Uterus (tissue), 4 donors: ENCODE measurements at places on chromosomes 7 and 10. TPM values are rescaled to one million over a fixed set of nuclear protein-coding genes. Genes with fewer than 3 reads are reported as not detected.

The SFTPA2 gene
- total RNA-seq = not detected

GRCh38 chr7:145644426-145645134, 472.0 kb upstream of the CNTNAP2 start:
- no peak for DNase-seq

DNA sequence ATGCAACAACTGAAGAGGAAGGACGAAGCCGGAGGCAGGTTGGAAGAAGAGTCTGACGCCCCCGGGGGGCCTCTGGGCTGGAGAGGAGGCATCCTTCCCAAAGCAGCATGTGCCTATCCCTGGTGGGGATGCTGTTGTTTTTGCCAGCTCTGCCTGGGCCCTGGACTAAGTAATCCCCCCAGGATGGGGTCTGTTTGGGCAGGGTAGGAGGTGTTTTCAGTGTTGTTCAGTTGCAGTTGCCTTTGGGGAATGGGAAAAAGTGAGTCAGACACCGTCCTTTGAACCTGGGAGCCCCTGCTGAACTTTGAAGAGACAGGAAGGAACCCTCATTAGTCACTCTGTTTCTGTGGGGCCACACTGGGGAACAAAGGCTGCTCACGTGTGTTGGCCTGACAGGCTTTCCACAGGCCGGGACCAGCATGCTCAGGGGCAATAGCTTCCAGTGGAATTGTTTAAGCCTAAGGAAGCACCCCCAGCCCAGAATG, 35.2 kb upstream of the GDF10 start:
- no peak for DNase-seq

GRCh38 chr10:70381471-70382421, 679 bp downstream of the LRRC20 start:
- peak; percentile 33 for DNase-seq

The XRCC2 gene
- 0.37 TPM for total RNA-seq

DNA sequence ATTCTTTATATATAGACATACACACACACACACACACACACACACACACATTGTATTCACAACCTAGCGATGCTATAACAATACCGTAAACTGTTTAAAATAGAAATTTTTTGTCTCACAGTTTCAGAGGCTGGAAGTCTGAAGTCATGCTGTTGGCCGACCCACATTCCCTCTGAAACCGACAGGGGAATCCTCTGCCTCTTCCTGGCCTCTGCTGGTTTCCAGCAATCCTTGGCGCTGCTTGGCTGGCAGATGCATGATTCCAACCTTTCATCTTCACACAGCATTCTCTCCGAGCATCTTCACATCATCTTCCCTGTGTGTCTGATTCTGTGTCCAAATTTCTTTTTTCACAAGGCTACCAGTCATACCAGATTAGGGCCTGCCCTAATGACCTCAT, 94.8 kb downstream of the CCDC71L start:
- no peak for DNase-seq

The GIMAP5 gene
- total RNA-seq = 22.6 TPM

DNA sequence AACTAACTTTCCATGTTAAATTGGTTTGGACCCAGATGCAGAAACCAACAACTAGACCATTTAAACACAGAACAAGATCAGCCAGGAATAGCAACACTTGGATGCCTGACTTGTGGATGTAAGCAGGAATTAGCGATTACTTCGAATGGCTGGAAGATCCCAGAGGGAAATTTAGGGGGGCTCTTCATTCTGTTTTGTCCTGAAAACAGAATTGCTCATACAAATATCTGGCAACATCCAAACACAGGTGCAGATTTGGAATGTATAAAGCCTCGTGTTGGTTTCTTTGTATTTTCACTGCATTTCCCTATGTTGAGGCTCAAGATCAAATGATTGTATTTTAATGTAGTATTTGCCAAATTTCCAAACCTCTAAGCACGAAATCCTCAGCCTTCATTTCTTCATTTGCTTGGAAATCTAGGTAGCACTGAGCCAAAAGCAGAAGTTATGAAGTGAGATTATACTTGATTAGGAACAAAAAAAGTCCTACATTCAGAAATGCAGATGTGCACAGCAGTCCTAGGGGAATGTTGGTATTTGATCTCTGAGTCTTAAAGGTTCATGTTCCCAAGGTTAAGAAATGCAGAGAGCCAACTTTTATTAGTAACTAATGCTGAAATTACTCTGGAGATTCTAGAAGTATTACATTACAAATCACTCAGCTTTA, 248.7 kb upstream of the TCF7L2 start:
- DNase-seq = no peak

The KCP gene
- not detected for total RNA-seq

GRCh38 chr7:155533827-155534690, 12.3 kb downstream of the CNPY1 start:
- DNase-seq = no peak

The WDR86 gene
- total RNA-seq = 3.2 TPM

DNA sequence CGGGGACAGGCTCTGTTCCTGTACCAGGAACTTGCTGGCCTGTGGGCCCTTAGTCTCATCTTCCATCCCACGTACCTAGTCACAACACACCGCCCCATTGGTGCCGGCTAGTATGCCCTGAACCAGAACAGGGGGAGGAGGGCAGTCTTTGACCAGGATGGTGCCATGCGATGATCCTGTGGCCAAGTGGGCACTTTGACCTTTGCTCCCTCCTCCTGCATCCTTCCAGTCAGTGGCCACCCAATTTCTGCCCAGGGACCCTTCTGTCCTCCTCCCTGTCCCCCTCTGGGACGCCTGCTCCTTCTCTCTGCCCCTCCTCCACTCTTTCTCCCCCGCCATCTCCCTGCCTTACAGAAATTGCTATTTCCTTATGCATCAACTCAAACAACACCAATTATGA, 126.3 kb upstream of the CHST15 start:
- no peak for DNase-seq

GRCh38 chr7:40822861-40823260, 688.1 kb downstream of the SUGCT start:
- no peak for DNase-seq

- no peak for DNase-seq
These were observed 722.2 kb downstream of the PARD3 start for GRCh38 chr10:34092891-34093290.

GRCh38 chr7:143411976-143412708, 3.5 kb upstream of the EPHA1 start:
- no peak for DNase-seq

The LAMB1 gene
- total RNA-seq = 87.9 TPM

The MKX gene
- total RNA-seq = 7.6 TPM

DNA sequence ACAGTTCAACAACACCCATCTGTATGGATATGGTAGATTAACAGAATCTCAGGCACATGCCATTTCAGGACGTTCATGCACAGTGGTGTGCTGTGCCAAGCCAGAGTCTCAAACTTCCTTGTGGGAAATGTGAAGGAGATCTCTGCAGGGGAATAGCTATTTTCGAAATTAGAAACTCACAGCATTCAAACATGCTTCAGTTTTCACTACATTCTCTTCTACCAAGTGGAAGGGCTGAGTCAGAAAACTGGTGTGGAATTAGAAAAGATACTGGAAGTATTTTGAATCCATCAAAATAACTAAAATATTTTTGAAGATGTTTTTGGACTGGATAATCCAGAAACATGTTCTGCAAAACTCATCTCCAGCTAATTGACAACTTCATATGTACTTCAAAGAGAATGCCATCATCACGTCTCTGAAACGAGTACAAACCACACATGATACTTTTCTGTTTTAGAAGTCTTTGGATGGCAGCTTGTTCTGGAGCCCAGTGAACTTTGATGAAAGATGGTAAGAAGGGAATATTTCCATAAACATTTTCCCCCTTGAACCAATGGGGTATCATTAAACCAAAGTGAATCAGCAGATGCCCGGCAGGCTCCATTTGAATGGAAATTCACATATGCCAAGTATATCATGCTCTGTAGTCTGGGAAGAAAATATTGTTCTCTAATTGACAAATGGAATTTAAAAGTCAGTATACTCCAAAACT, 616.3 kb upstream of the IGFBP3 start:
- no peak for DNase-seq

The TMEM178B gene
- not detected for total RNA-seq

- no peak for DNase-seq
These were observed 66.1 kb upstream of the JCAD start for GRCh38 chr10:30125496-30125895.

DNA sequence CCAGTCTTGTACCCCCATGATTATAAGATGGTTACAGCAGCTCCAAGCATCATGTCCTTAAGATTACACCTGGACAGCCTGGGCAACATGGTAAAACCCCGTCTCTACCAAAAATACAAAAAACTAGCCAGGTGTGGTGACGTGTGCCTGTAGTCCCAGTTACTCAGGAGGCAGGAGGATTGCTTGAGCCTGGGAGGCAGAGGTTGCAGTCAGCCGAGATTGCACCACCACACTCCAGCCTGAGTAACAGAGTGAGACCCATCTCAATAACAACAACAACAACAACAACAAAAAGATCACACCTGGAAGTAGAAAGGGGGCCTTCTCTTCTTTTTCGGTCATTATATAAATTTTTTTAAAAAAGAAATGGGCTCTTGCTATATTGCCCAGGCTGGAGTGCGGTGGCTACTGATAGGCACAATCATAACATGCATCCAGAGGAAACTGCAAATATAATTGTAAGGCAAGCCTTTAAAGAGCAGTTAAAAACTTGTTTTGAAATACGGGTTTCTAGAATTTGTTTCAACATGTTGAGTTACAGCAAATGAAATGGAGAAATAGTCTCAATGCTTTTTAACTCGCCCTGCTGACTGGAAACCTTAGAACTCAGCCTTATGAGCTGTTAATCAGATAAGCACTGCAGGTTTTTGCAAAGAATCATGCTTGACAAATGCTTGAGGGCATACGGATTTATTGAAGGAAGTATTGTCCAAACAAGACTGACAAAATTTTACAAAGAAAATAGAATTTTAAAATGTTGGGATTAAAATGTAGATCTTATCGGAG, 4.7 kb upstream of the ENTPD7 start:
- no peak for DNase-seq

GRCh38 chr10:54133203-54133602, 667.8 kb downstream of the PCDH15 start:
- no peak for DNase-seq

The AGAP3 gene
- total RNA-seq = 52.3 TPM

The CYP2C19 gene
- not detected for total RNA-seq

The STEAP1B gene
- 3.5 TPM for total RNA-seq

DNA sequence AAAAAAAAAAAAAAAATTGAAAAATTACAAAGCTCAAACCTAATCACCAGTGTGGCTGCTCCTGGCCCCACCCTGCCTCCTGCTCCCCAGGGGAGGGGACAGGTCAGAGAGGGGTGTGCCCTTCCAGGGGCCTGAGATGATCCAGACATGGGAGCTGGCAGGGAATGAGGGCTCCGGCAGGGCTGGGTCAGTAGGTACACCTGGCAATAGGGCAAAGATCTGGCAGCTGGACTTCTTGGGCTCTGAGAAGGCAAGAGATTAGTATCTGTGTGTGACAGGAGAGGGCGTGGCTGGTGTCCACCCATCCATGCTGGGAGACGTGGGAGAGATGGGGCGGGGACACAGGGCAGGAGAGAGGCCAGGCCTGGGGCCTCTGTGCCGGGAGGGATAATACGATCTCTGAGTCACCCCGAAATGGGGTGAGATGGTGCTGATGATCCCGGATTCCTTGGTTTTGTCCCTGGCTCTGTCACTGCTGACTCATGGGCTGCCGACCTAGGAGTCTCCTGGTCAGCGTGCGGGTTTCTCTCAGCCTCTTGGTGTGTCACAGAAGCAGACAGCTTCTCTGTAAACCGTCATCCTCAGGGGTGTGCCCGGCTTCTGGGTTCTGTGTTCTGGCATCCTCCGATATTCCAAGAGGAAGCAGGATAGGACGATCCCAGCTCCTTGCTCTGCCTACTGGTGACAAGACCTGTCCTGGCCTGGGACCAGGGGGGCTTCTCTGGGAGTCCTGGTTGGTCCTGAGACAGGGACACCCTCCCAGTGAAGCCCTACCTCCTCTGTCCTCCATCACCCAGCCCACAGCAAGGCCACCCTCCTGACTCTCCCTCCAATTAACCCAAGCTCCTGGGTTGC, 8.2 kb upstream of the CLDN4 start:
- peak; percentile 40 for DNase-seq

GRCh38 chr10:72690071-72690755, 1.7 kb upstream of the MCU start:
- no peak for DNase-seq

- DNase-seq = no peak
These were observed 177.6 kb upstream of the CSTF2T start for GRCh38 chr10:51876979-51877378.

- DNase-seq = no peak
These were observed 285.8 kb upstream of the COBL start for GRCh38 chr7:51602376-51602775.

The MRPS17 gene
- 20.9 TPM for total RNA-seq

- no peak for DNase-seq
These were observed 650.4 kb downstream of the NXPH1 start for GRCh38 chr7:9083837-9084236.

GRCh38 chr10:43045631-43046287, 31.1 kb upstream of the RET start:
- no peak for DNase-seq

DNA sequence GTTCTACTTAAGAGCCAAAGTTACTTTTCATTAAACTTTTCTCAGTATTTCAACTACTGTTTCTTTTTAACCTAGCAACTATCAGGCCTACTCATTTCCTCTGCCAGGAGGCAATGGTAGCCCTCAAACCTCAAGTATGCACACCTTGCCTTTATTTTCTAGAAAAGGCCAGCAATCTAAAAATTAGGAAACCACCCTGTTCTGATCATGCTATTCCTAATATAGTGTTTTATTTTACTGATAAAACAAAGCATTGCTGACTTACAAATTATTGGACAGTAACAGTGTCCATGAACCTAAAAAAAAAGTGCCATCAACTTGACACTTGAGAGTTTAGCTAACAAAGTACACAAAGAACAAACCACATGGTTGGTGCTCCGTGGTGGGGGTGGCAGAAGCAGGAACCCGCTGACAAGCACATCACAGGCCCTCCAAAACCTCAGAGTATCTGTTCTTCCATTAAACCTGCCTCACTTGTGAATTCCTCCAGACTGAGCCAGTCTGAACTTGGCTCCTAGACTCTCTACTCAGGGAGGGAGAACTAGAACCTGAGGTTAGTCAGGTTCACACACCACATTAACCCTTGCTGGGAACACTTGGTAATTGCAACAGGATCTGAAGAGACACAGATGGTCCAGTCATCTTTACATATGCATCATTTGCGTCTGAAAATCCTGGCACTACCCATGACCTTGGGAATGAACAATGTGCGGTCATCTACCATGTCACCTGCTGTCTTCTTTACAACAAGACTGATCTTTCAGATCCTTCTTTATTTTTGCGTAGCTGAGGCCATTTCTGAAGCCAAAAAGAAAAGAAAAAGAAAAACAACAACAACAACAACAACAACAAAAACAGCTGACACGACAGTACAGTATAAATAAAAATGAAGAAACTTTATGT, 31.9 kb downstream of the PIP4K2A start:
- no peak for DNase-seq
